ENCODE measurements at places on chromosomes 13 and 19.

DNA sequence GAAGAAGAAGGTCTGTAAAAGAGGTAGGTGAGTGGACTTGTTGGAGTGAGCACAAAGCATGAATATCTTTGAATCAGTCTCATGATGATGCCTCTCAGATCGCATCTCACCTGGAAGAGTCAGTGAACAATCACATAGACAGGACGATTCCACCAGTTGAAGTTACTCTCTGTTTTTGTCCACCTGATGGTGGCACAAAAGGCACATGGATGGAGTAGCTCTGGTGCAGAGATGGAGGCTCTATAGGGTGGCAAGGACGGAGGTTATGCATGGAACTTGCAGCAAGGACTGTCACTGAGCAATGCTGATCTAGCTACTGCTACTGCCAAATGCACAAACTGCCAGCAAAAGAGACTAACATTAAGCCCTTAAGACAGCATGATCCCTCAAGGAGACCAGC is 10.3 kb upstream of the MYCBP2 start:
- DNase-seq, result no peak

DNA sequence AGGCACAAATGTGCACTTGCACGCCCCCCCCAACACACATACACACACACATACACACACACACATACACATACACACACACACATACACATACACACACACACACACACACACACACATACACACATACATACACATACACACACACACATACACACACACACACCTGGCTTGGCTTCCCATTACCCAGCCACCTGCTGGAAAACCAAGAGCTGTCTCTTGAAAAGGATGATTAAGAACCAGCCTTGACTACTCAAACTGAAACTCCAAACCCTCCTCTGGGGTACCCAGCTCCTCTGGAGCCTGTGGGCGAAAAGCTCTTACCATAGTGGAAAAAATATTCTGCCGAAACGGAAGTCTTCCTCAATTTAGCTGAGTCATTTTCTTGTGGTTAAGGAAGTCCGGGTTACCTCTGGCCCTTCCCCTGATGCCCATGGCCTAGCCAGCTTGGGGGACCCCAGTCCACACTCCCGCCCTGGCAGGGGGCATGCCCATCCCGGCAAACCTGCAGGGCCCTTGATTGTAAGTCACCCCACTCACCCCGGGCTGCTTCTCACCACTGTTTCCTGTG is 21.9 kb downstream of the CEBPA start:
- DNase-seq, result no peak

- no peak for DNase-seq
Measured at GRCh38 chr13:102045731-102046130, 356.1 kb downstream of the FGF14 start.

GRCh38 chr13:61774903-61775302 is 359.3 kb upstream of the PCDH20 start:
- DNase-seq, result no peak

DNA sequence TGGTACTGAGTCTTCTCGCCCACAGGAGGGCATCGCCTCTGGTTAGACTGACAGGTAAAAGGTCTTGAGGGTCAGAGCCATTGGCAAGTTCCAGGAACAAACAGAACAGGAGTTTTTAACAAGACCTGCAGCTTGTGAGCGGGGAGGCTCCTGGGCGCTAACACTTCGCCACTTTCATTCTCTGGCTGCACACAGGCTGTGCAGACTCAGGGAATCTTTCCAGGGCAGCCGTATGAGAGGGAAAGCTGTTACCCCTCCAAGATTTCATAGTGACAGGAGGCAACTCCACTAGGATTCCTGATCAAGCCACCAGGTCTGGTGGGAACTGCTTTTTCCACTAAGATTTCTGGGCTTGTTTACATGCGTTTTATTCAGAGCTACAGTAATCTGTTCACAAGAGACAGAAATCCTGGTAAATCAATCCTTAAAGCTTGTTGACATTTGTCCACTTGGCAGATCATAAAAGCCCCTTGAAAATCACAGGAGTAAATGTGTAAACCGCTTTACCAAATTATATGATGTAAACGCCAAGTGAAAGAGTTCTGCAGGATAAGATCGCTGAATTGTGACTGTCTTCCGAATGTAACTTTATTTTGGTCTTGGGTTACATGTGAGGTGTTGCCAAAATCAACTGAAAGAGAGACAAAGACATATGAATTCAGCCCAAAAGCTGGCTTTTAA is 190.6 kb downstream of the MZT1 start:
- DNase-seq, result no peak

- DNase-seq, result no peak
Measured at GRCh38 chr13:31794452-31794851, 55.1 kb downstream of the RXFP2 start.

- peak; percentile 79 for DNase-seq
Measured at GRCh38 chr19:46674416-46675178, 13.6 kb upstream of the DACT3 start.

- no peak for DNase-seq
Measured at GRCh38 chr13:27783111-27783510, 9.2 kb upstream of the GSX1 start.

GRCh38 chr19:30349131-30349730 is 23.0 kb upstream of the ZNF536 start:
- DNase-seq, result no peak

- DNase-seq, result no peak
Measured at GRCh38 chr19:8806661-8807060, 25.4 kb downstream of the ZNF558 start.

- peak; percentile 5 for DNase-seq
Measured at GRCh38 chr13:90846936-90847335, 500.6 kb upstream of the MIR17HG start.

DNA sequence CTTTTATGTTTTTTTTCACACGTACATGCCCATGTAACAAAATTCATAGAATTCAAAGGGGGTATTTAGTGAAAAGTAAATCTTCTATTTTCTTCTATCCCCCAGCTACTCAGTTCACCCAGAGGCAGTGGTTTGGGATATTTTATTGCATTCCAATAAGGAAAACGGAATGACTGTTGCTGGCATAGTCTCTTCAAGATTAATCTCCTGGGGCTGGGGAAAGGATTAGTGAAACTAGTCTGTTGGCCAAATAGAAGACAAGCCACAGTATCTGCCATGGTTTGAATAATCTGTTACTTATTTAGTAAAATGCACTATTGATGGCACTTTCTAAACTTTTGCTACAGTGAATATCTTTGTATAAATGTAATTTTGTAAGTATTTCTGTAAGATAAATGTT is 122.0 kb downstream of the NDFIP2 start:
- no peak for DNase-seq

- DNase-seq, result no peak
Measured at GRCh38 chr13:56166864-56167263, 973.9 kb upstream of the PRR20A start.

DNA sequence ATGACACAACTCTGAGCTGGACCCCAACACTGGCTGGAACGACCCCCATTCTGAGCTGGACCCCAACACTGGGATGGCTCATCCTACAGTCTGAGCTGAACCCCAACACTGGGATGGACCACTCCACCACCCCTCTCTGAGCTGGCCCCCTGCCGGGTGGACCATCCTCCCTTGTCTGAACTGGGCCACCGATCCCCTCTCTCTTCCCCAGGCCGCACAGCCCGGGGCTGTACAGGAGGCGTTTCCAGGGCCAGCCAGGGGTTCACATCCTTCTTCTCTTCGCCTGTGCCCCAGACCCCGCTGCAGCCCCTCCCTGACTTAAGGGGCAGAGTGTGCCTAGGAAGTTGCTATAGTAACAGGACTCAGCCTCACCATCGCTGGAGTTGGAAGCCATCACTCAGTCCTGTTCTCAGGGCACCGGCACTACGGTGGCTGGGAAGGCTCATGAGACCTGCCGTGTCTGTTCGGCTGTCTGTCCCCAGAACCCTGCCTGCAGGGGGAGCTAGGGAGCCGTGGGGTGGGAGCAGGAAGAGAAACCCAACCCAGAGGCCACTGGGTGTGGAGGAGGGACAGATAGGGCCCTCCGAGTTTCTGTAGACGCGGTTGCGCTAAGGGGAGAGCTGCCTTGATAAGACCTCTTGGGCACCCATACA is 3.7 kb downstream of the PRKACA start:
- no peak for DNase-seq

GRCh38 chr19:10037367-10037766 is 24.1 kb downstream of the RDH8 start:
- no peak for DNase-seq

- peak; percentile 51 for DNase-seq
Measured at GRCh38 chr19:11659612-11660011, 62.3 kb downstream of the ZNF627 start.

- DNase-seq, result no peak
Measured at GRCh38 chr13:74032325-74032724, 101.9 kb downstream of the KLF12 start.

- DNase-seq, result no peak
Measured at GRCh38 chr19:17602872-17603510, 47.5 kb downstream of the COLGALT1 start.

- DNase-seq, result no peak
Measured at GRCh38 chr13:45113233-45114224, 6.8 kb upstream of the GTF2F2 start.

Data from SK-N-SH (cell line).